ENCODE measurements at places on chromosomes 2 and 18. TPM values are rescaled to one million over a fixed set of nuclear protein-coding genes. Genes with fewer than 3 reads are reported as not detected.

DNA sequence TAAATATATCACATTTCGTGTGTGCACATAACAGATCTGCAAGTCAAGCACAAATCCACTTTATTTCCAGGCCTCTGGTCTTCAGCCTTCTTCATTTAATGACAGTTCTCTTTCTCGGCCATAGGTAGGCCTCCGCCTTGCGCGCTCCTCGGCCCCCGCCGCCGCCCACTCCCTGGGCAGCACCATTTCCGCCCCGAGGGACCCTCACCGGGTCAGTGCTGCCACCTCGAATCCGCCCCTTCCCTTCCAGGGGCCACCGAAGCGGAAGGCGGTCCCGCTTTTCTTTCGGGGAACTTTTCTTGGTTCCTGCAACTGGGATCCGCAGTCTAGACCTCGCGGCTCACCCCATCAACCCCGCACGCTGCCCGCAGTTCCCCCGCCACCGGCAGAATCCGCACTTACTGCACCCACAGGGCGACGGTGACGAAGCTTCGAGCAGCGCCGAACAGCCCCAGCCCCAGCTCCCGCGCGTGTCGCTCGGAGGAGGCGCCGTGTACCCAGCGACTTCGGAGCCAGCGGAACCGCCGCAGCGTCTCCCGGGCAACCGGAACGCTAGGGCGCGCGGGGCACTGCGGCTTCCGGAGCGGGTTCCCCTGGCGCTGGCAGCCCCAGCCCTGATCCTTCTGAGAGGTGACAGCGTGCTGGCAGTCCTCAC lies at the start of gene CDKL4:
Gene CDKL4 (minus strand): TSS at position 502 of the 655 bp plus-strand sequence.
- peak; percentile 8 for DNase-seq

- no peak for DNase-seq
Measured at GRCh38 chr2:220046507-220046906, 419.1 kb downstream of the SLC4A3 start.

- DNase-seq, result peak; percentile 24
Measured at GRCh38 chr2:138029276-138029675, 65.0 kb downstream of the HNMT start.

GRCh38 chr2:169034256-169034655 lies 3.1 kb upstream of the ABCB11 start:
- DNase-seq, result no peak

DNA sequence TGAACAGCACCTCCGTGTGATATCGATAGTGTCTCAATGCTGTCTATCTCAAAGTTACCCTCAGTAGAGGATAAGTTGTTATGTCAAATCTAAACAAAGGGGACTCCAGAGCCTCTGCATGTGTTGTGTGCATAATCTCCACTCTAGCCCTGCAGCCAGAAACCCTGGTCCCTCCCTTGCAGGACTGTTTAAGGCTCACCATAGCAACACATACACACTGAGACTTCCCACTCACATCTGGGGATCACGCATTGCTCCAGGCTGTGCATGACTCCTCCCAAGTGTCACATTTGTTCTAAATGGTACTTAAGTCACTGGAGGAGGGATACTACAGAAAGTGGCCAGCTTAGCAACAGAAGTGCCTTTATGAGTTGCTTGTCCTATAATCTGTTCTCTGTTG lies 258.6 kb upstream of the CRIM1 start:
- DNase-seq, result no peak

- DNase-seq, result no peak
Measured at GRCh38 chr2:164797627-164798026, 44.0 kb downstream of the COBLL1 start.

DNA sequence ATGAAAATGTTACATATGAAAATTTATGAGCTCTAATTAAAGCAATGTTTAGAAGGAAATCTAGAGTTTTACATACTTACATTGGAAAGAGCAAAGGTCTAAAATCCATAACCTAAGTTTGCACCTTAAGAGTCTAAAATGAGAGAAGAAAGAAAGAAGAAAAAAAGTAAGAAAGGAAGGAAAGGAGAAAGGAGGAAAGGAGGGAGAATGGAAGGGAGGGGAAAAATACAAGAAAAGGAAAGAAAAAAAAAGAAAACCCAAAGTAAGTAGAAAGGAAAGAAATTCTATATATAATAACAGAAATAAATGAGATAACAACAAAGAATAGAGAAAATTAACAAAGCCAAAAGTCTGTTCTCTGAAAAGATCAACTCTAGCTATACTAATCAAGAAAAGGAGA lies 122.6 kb downstream of the BCL2L11 start:
- no peak for DNase-seq

GRCh38 chr2:119488245-119489214 lies 35.8 kb downstream of the SCTR start:
- DNase-seq, result no peak

- no peak for DNase-seq
Measured at GRCh38 chr2:33785201-33786106, 186.4 kb upstream of the FAM98A start.

- DNase-seq, result no peak
Measured at GRCh38 chr2:120542911-120543527, 192.6 kb upstream of the GLI2 start.

DNA sequence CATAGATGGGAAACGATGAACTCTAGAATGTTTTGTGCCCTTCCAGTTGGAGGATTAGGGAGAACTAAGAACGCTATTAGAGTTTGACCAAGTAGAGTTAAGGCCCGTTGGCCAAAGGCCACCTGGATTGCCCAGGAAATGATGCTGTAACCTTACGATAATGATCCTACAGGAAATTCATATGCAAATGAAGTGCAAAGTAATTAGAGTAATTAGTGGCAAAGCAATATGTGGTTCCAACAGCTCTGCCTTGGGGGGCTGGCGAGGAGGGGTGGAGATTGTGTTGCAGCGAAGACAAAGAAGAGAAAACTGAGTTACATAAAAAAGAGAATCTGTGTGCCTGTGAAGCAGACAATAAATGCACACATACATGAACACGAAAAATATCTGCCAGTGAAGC lies 61.5 kb upstream of the BOD1L2 start:
- DNase-seq, result no peak

GRCh38 chr2:16462958-16463357 lies 202.7 kb downstream of the CYRIA start:
- no peak for DNase-seq

GRCh38 chr18:31789409-31789808 lies 28.7 kb upstream of the SLC25A52 start:
- DNase-seq, result no peak

GRCh38 chr2:3266925-3267867 lies 110.4 kb downstream of the EIPR1 start:
- DNase-seq, result no peak

- DNase-seq, result no peak
Measured at GRCh38 chr2:150388289-150388625, 99.2 kb downstream of the RND3 start.

GRCh38 chr18:47873625-47874024 lies 56.8 kb downstream of the SMAD2 start:
- no peak for DNase-seq

DNA sequence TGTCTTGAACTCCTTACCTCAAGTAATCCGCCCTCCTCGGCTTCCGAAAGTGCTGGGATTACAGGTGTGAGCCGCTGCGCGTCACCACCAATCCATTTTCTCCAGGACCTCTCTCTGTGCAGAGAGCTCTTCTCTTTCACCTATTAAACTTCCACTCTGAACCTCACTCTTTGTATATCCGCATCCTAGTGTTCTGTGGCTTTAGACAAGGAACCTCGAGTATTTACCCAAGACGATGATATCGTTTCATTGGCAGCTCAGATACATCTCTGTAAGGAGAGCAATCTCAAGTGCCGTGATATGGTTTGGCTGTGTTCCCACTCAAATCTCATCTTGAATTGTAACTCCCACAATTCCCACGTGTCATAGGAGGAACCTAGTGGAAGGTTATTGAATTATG lies 15.1 kb upstream of the WDR33 start:
- no peak for DNase-seq

GRCh38 chr2:46492301-46492700 lies 12.9 kb downstream of the TMEM247 start:
- DNase-seq, result no peak

GRCh38 chr2:26185954-26186770 lies 13.3 kb downstream of the GAREM2 start:
- DNase-seq, result no peak

- DNase-seq, result no peak
Measured at GRCh38 chr18:77062518-77063003, 70.0 kb downstream of the MBP start.

DNA sequence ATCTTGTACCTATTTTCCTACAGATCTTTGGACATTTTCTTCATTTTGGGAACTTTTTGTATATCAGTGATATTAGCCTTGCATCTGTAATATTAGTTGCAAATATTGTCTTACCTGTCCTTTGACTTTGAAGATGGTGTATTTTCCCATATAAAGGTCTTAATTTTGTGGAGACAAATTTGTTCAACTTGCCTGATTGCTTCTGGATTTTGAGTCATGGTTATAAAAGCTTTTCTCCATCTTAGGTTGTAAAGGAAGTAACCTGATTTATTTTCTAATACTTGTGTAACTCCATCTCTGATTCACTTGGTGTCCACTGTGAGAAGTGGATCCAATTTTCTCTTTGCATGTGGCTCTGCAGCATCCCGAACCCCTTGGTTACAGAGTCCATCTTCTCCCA lies 97.7 kb upstream of the OTOS start:
- no peak for DNase-seq

GRCh38 chr2:105800953-105801635 lies 56.4 kb downstream of the NCK2 start:
- DNase-seq, result no peak

DNA sequence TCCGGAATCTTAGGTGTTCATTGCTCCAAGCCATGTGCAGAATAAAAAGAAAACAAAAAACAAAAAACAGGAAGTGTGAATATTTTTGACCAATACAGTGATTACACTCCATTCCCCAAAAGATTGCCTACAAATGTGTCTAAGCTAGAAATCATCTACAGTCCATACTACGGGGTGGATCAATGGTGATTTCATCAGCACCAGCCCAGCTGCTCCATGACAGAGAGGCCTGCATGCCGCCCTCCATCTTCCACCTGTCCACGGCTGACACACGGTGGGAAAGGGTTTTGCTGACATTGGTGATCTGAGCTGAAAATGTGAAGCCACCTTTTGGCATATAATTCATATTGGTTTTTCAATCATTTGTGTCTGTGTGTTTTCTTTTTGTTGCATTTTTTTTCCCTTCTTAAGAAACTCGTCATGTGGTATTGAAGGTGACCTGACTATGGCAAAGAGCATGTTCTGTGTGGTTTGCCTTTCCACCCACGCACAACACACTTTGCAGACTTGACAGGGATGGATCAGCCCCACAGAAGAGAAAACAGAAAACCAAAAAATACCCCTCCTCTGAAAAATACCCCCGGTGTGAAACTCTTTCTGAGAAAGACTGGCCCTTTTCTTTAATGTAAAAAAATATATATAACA lies 533.1 kb downstream of the RNF144A start:
- DNase-seq, result no peak

DNA sequence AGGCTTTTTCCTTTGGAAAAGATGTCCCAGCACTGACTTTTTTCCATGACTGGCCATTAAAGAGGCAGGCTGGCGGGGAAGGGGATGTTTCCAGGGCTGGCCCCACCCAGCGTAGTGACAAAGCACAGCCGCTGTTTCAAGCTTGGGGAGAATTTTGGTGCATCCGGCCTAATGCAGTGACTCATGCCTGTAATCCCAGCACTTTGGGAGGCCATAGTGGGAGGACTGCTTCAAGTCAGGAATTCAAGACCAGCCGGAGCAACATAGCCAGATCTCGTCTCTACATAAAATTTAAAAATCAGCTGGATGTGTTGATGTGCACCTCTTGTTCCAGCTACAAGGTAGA lies 78.0 kb upstream of the SH3BP4 start:
- DNase-seq, result no peak

GRCh38 chr2:160928854-160929301 lies 231.3 kb upstream of the TANK start:
- DNase-seq, result no peak

DNA sequence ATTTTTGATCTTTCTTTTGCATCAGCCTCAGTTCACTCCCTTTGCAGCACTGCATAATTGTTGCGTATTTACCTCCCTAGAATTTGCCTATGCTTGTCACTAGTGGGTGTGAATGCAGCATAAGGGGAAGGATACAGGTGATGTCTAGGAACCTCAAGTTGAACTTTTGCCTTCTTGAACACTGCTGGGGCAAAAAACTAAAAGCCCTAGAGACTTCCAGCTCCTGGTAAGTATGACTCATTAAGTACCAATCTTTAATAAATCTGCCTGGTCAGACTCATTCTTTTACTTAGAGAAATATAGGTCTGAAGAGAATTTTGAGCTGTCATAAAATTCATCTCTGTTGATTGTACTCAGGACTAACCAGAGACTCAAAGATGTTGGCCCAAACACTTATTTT lies 547.3 kb upstream of the FANCL start:
- DNase-seq, result no peak

- peak; percentile 83 for DNase-seq
Measured at GRCh38 chr2:5725794-5726463, 33.7 kb downstream of the SOX11 start.

- no peak for DNase-seq
Measured at GRCh38 chr2:70144443-70145143, 46.2 kb downstream of the C2orf42 start.

GRCh38 chr2:201779901-201780673 lies 646 bp downstream of the ALS2 start:
- DNase-seq, result no peak

- no peak for DNase-seq
Measured at GRCh38 chr18:47949202-47949601, 18.7 kb upstream of the SMAD2 start.

DNA sequence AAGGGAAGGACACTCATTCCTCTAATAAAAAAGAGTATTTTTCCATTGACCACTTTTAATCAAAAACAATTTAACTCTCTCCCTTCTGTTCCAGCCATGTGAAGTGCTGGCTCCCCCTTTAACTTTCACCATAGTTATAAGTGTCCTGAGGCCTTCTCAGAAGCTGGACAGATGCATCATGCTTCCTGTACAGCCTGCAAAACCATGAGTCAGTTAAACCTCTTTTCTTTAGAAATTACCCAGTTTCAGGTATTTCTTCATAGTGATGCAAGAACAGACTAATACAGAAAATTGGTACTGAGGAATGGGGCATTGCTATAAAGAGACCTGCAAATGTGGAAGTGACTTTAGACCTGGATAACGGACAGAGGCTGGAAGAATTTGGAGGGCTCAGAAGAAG lies 643.6 kb upstream of the DDX18 start:
- no peak for DNase-seq

GRCh38 chr18:63025251-63026090 lies 294.1 kb downstream of the BCL2 start:
- peak; percentile 87 for DNase-seq

Gene TUBB8B
- not detected for total RNA-seq

Gene FAM161A
- 7.5 TPM for total RNA-seq

Gene FOXI3
- total RNA-seq, result 0.31 TPM

Gene MC4R
- total RNA-seq, result 0.21 TPM

Gene RTP5
- total RNA-seq, result not detected

Gene LCT
- not detected for total RNA-seq

Gene CD8B
- 1.0 TPM for total RNA-seq

Gene ALPP
- not detected for total RNA-seq

Gene COL4A3
- 7.3 TPM for total RNA-seq

Gene ZNF385B
- total RNA-seq, result 0.51 TPM

Gene SMPD4
- 22.5 TPM for total RNA-seq

Gene DTNA
- total RNA-seq, result 105 TPM

Gene AQP12A
- not detected for total RNA-seq

Gene TRIM43
- not detected for total RNA-seq

Measured in tongue (tissue), 3 donors.